ENCODE measurements at places on chromosomes 5 and 9.
A peak's percentile ranks its signal among the peaks of the same experiment; 100 is the strongest.

- DNase-seq: no peak
Observed at GRCh38 chr9:82320566-82320965, 332.0 kb downstream of the SPATA31D1 start.

DNA sequence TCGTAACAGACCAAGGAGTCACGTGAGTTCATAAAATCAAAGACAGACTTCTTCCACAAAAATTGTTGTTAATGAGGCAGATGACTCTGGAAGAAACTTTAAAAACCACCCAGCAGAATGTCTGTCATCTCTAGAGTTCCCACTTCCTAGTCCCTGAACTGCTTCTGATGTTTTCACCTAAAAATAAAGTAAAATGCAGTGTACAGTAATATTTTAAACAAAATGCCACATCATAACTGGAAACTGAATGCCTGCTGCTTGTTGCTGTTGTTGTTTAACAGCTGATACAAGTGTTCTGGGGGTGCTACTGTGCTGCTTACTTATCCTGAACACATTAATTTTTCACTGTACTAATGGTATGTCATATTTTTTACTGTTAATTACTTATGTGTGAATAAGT is 577.2 kb downstream of the MTRR start:
- no peak for DNase-seq

GRCh38 chr5:124980163-124980941 is 233.9 kb upstream of the ZNF608 start:
- no peak for DNase-seq

GRCh38 chr5:77640589-77641396 is 2.3 kb upstream of the OTP start:
- no peak for DNase-seq

DNA sequence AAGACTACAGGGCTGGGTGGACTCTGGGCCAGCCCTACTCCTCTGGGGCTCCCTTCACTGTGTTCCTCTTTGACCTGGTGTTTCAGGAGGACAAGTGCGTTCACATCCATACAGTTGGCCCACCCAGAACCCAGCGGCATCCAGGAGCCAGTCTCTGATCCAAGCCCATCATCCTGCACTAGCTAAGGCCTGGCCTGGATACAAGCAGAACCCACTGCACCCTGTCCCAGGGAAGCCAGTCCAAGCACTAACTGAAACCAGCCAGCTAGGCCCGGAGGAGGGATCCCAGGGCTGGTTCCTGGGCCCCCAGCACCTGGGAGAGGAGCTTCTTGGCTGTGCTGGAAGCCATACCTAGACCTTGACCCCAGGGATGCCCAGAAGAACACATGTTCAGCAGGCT is 4.1 kb upstream of the GBGT1 start:
- DNase-seq: no peak

DNA sequence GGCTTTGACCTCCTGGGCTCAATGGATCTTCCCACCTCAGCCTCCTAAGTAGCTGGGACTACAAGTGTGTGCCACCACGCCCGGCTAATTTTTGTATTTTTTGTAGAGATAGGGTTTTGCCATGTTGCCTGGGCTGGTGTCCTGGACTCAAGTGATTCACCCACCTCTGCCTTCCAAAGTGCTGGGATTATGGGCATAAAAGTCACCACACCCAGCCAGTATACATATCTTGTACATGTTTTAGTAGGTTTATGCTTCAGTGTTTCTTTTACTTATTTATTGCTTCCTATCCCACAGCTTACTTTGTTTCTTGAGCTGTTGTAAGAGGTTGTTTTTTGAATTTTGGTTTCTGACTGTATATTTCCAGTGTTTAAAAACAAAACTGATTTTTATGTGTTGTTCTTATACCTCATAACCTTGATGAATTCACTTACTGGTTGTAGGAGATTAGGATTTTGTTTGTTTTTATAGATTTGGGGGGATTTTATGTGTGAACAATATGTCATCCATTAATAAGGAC is 12.9 kb downstream of the FBXW5 start:
- DNase-seq: no peak

GRCh38 chr9:20408513-20408912 is 213.8 kb downstream of the MLLT3 start:
- DNase-seq: no peak

- no peak for DNase-seq
Observed at GRCh38 chr5:122576256-122577016, 198.4 kb upstream of the SNX2 start.

- DNase-seq: no peak
Observed at GRCh38 chr5:168303393-168304025, 12.1 kb downstream of the WWC1 start.

GRCh38 chr9:2059274-2059929 is 44.3 kb downstream of the SMARCA2 start:
- DNase-seq: no peak

GRCh38 chr5:154483654-154484392 is 5.8 kb upstream of the HAND1 start:
- DNase-seq: no peak

- no peak for DNase-seq
Observed at GRCh38 chr5:157819502-157820115, 39.3 kb downstream of the CLINT1 start.

DNA sequence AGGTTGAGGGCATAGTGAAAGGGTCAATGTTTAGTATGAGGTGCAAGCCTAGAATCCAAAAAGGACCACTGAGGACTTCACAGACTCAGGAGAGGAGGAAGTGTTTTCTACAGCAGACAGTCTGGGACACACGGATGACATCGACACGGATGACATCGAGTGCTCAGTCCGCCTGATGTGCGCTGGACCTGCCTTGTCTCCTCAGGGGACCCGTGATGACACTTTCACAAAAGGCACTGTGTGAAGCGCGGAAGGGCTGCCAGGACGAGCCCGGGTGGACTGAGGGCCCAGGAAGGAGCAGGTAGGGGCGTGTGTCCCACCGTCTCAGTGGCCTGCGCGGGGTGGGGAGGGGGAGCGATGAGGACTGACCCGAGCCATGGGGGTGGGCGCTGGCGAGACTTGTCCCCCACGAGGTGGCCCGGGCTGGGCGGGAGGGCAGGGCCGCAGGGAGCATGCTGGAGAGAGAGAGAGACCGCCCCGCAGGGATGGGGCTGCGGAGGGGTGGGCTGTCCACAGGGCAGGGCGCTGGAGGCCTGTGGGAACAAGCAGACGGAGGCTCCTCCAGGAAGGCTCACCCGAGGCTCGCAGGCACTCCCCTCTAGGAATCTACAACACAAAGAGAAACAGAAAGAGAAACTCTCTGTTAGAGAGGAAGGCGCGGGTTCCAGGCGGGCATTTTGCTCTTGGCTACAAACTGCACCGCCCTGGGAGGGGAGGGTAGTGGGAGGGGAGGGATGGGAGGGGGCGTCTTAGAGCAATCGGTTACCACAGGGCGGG is 54.9 kb downstream of the USP20 start:
- peak; percentile 79 for DNase-seq

DNA sequence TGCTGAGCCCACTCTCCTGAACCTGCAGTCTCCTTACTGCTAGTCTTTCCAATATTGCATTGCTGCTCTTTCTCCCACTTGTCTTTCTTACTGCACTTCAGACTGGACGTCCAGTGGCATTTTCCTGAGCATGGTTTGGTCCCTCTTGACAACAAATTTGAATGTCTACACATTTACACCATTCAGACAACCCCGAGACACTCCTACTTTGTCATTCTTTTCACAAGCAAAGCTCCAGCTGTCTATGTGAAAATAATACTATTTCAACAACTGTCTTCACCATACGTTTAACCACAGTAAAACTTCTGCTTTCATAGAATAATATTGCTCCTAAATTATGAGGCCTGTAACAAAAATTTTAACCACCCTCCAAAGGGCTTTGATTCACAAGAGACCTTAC is 10.4 kb upstream of the APTX start:
- no peak for DNase-seq

GRCh38 chr9:108877524-108877923 is 15.5 kb downstream of the ACTL7A start:
- DNase-seq: no peak

GRCh38 chr9:107029146-107029545 is 166.2 kb downstream of the ZNF462 start:
- no peak for DNase-seq

GRCh38 chr9:104177003-104177611 is 83.0 kb downstream of the SMC2 start:
- DNase-seq: no peak

DNA sequence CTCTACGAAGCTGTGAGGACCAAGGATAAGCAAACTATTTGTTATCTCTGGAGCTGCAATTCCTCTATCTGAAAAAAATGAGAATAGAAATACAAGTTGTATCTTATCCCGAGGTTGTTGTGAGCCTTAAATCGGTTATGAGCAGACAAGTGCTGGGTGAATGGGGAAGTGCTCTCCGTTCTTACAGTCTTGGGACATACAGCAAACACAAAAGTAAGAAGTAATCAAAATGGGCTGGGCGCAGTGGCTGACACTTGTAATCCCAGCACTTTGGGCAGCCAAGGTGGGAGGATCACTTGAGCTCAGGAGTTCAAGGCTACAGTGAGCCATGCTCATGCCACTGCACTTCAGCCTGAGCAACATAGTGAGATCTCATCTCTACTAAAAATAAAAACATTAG is 31.7 kb downstream of the ITK start:
- no peak for DNase-seq

GRCh38 chr5:126970517-126971017 is 59.8 kb downstream of the MARCHF3 start:
- DNase-seq: no peak

DNA sequence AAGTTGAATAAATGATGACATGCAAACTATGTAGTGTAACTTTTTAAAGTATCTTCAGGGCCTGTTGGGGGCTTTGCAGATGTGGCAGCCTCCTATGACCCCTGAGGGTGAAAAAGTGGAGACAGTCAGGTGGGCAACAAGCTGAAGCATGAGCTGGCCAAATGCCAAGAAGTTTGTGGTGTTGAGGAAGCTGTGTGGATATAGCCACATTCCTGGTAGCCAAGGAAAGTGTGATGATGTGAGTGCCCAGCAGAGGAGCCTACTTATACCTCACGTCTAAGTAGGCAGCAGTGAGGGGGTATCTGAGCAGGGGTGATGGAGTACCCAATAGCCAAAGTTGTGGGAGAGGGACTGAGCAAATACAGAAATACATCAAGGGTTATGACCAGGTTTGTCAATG is 621.2 kb upstream of the CDH6 start:
- no peak for DNase-seq

DNA sequence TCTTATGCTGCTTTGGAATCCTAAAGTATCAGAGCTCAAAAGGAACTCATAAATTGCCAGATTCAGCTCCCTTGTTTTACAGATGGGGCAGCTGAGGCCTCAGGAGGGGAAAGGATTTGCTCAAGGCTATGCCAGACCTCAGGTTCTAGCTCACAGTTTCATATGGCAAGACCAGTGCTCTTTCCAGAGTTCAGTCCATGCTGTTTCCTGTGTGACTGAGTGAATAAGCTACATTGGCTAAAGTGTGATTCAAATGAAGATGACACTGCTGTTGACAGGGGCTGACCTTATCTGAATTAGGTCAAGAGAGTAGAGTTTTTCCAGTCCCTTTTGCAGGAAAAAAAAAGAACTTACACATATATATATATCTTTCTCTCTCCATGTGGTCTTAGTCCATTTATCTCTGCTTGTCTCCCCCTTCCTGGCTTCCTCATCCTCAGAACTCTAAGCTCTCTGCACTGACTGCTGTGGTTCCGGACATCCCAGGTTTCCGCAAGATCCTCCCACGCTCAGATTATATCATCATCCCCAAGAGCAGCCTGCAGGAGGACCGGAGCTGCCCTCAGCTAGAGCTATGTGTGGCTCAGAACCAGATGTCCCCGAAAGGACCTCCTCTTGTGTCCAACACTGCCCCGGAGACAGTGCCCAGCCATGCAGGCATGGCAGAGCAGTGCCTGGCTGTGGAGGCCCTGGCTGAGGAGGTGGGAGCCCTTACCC is 9.3 kb downstream of the HMGXB3 start:
- DNase-seq: no peak

GRCh38 chr9:127980060-127980705 is 606 bp downstream of the EEIG1 start:
- DNase-seq: peak; percentile 37

DNA sequence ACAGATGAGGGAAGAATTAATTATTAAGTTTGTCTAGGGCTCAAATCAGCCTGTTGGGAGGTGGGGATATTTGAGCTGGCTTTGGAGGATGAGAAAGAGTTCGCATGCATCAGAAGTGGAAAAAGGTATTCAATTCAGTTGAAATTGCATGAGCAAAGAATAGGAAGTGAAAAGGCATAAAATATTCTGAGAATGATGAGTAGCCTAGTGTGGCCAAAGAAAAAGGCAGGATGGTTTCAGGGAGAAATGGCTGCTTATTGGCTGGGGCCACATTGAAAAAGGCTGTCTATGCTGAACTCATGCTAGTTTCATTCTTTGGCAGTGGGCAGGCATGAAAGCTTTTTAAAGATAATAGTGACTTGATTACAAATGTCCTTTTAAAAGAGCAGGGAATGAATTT is 235.4 kb upstream of the RIOK2 start:
- no peak for DNase-seq

GRCh38 chr5:83277154-83277553 is 194.4 kb upstream of the VCAN start:
- DNase-seq: no peak

GRCh38 chr5:122515709-122516431 is 203.8 kb downstream of the SNCAIP start:
- DNase-seq: no peak

DNA sequence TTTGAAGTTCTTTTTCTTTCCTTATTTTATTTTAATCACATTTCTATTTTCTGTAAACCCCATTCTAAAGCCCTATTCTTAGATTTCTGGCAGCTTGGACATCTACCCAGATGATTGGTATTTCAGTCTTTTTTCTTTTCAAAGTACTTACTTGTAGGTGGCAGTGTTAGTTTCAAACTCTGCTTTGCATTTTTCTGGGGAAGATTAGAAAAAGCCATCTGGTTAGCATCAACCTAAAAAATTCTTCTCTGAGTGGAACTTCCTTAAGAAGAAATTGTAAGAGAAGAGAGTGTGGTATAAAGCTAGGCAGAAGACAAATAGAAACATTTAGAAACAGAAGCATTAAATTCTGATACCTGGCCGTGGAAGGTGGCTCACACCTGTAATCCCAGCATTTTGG is 17.2 kb upstream of the TENT2 start:
- no peak for DNase-seq

GRCh38 chr5:155872629-155873220 is 454.2 kb upstream of the SGCD start:
- DNase-seq: no peak

GRCh38 chr5:50836356-50836755 is 169.9 kb downstream of the PARP8 start:
- no peak for DNase-seq

DNA sequence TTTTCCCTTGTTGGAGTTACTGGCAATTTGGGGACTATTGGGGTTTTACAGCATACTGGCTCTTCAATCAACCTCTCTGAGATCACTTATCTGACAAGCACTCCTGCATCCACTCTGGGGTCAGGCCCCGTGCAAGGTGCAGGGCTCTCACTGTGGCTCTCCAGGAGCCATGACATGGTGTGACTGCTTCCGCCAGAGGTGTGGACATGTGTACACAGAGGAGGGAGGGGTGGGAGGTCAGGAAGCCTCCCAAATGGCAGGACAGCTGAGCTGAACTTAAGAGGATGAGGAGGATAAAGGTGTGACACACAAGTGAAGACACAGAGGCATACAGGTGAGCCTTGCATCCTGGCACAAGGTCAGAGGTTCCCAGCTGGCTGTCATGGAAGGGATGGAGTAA is 24.3 kb downstream of the SHB start:
- DNase-seq: no peak

GRCh38 chr9:113837334-113837733 is 38.8 kb upstream of the ZNF618 start:
- no peak for DNase-seq

GRCh38 chr5:141485321-141486055 is 658 bp downstream of the PCDHGC4 start:
- DNase-seq: no peak

GRCh38 chr9:108019821-108020220 is 530.3 kb upstream of the KLF4 start:
- no peak for DNase-seq

Measured in activated CD4-positive, alpha-beta T cell treated with anti-CD3 and anti-CD28 coated beads, Interleukin-2, amount 50 U/mL, for 4 hours (primary cell).